GM23338 (cell line): ENCODE measurements at places on chromosomes 1 and 21. TPM values are rescaled to one million over a fixed set of nuclear protein-coding genes. Genes with fewer than 3 reads are reported as not detected.
A peak's percentile ranks its signal among the peaks of the same experiment; 100 is the strongest.

The CDC20 gene
- total RNA-seq, result 244 and 252 TPM in 2 replicates

The LCE3C gene
- total RNA-seq, result not detected in 2 replicates

DNA sequence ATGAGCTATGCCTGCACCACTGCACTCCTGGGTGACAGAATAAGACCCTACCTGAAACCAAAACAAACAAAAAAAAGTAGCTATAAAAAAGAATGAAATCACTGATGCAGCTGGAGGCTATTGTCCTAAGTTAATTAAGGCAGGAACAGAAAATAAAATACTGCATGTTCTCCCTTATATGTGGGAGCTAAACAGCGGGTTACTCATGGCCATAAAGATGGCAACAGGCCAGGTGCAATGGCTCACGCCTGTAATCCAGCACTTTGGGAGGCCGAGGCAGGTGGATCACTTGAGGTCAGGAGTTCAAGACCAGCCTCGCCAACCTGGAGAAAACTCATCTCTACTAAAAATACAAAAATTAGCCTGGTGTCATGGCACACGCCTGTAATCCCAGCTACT, 152.7 kb downstream of the PIK3R3 start:
- no peaks in the 10 kb centered on the region for H3K4me1 ChIP-seq
- H3K36me3 ChIP-seq, result no peaks in the 10 kb centered on the region
- no peak for DNase-seq
- H3K4me3 ChIP-seq, result no peak overlapping the region
- no peak overlapping the region for H3K27ac ChIP-seq

DNA sequence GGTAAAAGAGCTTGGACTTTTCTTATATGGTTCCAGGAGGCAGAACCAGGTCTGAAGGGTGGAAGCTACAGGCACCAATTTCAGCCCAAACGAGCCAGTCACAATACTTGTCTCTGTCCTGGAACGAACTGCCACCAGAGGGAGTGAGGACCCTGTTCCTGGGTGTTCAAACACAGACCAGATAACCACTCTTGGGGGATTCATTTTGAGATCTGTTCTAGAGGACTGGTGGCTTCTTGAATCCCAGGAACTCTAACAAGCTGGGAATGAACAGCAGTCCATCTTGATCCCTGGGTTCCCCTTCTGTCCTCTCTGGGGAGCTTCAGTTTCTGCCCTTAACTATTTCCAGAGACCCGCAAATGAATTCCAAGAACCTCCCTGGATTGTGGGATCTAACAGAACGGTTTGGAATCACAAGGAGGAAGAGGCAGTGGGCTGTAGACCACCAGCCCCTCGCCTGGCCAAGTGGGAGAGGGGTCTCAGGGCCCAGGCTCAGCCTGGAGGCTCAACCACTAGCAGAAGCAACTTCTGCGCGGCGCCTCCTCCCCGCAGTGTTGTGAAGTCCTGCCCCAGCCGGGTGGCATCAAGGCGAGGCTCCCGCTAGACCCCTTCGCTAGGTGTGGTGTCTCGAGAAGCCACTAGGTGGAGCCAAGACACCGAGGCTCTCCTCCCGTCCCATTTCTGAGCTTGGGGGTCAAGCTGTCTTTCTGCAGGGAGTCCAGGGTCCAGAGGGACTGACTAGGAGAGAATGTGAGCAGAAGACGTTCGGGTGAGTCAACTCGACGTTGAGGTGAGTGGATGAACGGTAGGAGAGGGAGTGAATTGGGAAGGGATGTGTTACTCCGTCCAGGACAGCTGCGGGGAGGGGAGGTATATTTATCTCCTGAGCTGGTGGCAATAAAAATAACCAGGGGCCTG, 12.1 kb upstream of the NES start:
- peak; percentile 95 for DNase-seq
- H3K36me3 ChIP-seq, result no peaks in the 10 kb centered on the region
- H3K4me1 ChIP-seq, result peaks cover 46% of the 10 kb centered on the region
- peak overlapping the region; percentile 51 for H3K4me3 ChIP-seq

DNA sequence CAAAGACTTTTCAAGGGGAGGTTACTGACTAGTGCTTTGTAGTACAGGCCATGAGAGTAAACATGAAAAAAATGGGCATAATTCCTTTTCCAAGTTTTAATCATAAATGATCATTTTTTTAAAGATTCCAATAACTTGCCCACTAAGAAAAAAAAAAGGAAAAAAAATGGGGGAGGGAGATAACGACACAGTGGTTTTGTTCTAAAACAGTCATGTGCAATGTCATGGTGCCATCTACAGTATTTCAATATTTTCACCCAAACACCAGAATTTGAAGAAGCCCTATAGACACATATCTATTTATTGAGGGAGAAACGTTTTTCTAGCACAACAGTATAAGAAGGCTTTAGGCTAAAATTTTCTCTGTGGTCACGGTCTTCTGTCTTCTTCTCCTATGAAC, 250.2 kb downstream of the LTN1 start:
- peaks cover 12% of the 10 kb centered on the region; the same call in 1 of the 2 replicates for H3K4me1 ChIP-seq
- H3K27me3 ChIP-seq, result no peaks in the 10 kb centered on the region
- no peak for DNase-seq
- H3K36me3 ChIP-seq, result no peaks in the 10 kb centered on the region
- no peak overlapping the region for H3K27ac ChIP-seq
